Mucosa of descending colon (tissue), 3 donors: ENCODE measurements at places on chromosomes 3 and 15. TPM values are rescaled to one million over a fixed set of nuclear protein-coding genes. Genes with fewer than 3 reads are reported as not detected.

DNA sequence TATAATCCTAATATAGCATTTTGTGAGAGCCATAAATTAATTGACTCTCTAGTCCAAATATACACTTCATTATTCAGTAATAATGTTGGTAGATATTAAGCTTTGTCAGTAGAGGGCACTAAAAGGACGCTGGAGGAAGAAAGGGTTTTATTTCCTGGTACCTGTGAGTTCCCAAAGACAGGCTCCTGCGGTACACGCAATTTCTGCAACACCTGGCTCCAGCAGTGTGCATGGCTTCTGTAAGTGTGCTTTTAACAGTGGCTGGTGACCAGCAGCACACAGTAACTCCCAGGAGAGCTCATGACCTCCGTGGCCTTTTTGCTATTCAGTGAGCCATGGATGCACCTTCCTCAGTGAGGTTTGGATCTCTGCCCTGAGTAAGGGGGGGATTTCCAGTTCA, 338.3 kb upstream of the ZNF385D start:
- peak; percentile 13 for DNase-seq

DNA sequence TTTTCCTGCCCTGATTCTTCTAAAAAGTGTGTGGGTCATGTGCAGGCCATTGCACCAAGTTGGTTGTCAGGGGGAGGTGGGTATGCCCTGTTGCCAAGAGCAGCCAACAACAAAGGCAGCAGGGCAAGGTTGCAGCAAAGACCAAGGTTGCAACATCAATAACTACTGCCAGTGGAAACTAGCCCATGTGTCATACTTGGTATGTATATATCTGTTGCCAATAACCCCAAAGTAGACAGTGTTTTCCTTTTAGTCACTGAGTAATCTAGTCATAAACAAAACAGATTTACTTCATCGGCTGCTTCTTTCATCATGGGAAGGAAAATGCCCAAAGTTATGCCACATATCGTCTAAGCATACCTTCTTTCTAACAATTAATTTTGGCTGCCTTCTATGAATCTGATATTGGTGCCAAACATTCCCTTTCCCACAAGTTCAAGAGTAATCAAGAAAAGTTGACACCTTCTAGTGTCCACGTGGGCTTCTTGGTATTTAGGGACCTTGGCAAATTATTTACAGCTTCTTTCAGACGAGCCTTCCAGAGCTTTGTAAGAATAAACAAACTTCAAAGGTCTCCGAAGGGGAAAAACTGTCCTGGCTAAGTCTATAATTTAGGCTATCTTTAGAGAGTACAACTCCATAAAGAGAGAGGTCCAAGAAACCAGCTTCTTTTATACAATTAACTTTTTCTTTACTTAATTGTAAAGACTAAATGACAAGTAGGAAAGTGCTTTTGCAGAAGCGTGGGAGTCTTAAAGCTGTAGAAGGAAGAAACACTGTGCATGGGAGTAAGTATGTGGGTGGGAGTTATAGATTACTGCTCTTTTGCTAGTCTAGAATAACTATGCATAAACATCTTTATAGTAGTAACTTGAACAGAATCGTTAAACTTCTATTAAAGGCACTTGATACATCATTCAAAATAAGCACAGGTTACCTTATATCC, 10.0 kb upstream of the MBNL1 start:
- DNase-seq: no peak

DNA sequence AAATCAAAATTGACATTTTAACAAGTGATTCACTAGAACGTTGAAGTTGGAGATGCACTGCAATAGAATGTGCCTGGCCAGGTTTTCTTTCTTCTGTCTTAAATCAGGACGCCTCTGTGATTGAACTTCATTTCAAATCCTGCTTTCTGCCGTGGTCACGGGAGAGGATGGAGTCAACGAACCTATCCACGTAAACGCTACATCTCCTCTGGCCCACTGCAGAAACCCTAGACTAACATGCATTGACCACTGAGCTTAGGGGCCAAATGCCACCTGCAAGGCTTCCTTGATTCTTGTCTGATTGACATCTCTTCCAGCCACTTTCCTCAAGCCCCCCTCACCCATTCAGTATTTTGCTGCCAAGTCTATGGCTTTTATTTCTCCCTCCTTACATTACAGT, 6.3 kb upstream of the MECOM start:
- no peak for DNase-seq

- DNase-seq: no peak
Measured at GRCh38 chr3:11619946-11620652, 23.6 kb downstream of the VGLL4 start.

Gene MUC4
- total RNA-seq: 415 TPM

GRCh38 chr3:67290438-67290837, 292.3 kb downstream of the KBTBD8 start:
- DNase-seq: peak; percentile 4

- no peak for DNase-seq
Measured at GRCh38 chr3:76107935-76108570, 322.7 kb upstream of the ZNF717 start.

GRCh38 chr15:52804526-52805081, 14.5 kb upstream of the ONECUT1 start:
- DNase-seq: no peak

Gene ZNF662
- 13.6 TPM for total RNA-seq

Gene ADAMTSL3
- 52.1 TPM for total RNA-seq

Gene LMAN1L
- 0.55 TPM for total RNA-seq

Gene TRIM71
- total RNA-seq: not detected

Gene MUSTN1
- 1.9 TPM for total RNA-seq

DNA sequence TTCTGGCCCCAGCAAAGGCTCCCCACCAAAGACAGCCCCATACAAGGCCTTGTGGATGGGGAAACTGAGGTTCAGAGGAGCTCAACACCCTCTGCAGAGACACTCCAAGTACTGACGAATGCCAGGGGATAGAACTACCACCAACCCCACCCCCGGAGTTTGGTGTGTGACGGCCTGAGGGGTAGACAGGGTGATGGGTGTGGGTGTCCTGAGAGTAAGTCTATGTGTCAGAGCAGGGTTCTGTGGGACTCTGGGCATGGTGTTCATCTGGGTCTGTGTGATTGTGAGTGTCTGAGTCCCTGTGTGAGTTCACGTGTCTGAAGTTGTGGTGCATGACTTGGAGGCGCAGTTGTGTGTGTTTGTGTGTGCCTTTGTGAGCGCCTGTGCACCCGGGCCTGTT, 7.4 kb downstream of the PTH1R start:
- no peak for DNase-seq

- DNase-seq: no peak
Measured at GRCh38 chr15:29570121-29570947, 251.9 kb downstream of the TJP1 start.

DNA sequence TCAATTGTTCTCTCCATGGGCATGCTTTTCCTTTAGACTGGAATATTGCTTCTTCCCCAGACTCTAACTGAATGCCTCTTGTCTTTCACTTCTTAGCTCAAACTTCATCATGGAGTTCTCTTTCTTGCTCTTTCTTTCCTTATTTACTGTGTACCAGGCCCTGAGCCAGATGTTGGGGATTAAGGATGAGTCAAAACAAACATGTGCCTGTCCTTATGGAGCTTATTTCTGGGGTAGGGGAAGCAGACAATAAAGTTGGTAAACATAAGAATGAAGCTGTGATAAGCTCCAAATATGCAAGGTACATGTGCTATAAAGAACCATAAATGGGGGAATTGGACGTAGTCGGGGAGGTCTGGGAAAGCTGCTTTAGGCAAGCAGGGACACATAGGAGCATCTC, 145.8 kb downstream of the ALDH1A2 start:
- DNase-seq: no peak

Gene DCUN1D1
- total RNA-seq: 62.0 TPM

- DNase-seq: no peak
Measured at GRCh38 chr15:66241087-66241907, 12.3 kb downstream of the MEGF11 start.

Gene KIAA1143
- 18.8 TPM for total RNA-seq

DNA sequence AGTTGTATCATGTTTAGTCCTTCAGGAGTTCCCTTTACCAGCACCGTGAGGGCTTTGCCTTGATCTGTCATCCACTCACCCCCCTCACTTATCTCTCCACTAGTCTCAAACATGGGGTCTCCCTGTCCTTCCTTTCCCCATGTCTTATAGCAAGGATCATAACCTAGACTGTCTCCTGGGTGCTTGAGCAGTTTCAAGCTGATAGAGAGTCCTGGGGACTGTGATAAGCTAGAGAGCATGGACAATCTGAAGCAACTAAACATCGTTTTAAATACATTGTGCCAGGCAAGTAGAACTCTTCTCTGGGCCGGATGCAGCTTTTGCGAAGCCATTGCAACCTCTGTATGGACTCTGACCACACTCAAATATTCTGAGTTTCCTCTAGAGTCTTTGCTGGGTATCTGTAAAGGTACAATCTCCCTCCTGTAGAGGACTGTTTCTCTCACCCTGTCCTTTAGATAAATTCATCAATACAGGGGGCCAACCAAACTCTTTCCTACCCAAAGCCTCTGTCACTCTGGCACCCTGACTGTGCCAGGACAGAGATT, 684.6 kb upstream of the NR2F2 start:
- DNase-seq: no peak

DNA sequence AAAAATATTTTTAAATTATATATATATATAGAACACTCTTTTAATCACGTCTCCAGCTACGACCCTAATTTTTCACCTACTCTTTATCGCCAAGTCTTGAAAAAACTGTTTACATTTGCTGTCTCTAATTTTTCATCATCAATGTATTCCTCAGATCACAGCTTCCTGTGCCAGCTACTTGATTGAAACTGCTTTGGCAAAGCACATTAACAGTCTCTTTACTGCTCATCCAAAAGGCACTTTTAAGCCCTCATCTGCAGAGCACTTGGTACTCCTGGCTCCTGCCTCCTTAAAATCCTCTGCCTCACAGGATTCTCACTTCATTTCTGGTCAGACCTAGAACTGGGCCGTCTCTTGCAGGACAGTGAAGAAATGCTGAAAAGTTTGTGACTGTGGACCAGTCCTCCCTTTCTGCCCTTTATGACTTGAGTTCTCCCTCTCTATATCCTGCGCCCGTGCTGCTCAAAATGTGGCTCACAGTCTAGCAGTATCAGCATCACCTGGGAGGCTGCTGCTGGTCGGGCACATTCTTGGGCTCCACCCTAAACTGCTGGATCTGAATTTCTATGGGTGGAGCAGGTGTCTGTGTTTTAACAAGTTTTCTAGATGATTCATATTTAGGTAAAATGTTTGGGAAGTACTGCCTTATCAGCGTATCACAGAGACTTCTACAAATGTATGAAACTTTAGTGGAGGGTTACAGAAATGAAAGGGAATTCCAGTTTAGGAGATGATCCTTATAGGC, 196.8 kb downstream of the ADAMTSL3 start:
- DNase-seq: no peak

Gene LRRC34
- 1.6 TPM for total RNA-seq

Gene CKMT1A
- 87.0 TPM for total RNA-seq

DNA sequence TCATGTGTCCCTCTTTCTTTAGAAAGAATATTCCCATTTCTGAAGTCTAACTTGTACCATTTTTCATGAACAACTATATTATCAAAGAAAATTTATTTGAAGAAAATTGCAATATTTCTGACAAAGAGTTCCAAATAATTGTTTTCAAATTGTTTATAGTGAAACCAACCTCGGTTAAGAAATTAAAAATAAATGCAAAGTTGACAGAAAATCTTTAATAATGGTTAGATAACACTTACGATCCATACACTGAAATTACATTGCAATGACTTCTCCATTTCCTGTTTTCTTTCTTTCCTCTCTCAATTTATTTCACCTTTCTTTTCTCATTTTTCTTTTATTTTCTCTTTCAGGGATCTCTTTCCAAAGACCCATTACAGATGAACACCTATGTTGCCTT, 125.1 kb downstream of the STAC start:
- DNase-seq: no peak

DNA sequence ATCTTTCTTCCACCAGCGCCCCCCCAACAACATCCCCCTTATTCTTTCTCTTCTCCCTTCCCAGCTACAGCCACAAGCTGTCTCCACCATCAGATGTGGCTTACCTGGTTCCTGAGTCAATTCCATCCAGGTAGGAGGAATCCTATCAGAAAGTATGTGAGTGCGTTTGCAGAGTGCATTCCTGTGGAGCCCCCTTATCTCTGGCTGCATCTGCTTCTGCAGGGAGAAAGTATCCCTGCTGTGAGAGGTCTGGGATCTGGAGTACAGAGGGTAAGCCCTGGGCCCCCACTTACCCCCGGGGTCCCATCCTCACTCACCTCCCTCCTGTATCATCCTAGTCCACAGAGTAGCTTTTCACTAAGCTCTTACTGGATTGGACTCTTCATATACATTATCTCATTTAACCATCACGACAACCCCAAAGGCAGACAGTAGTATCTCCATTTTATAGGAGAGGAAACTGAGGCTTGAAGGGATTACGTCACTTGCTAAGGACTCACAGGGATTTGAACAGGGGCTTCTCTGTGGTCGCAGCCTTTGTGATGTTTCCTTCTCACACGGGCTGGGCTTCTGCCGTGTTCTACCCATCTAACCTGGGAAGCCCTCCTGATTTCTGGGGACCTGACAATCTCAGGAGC, 22.2 kb upstream of the MAGEF1 start:
- DNase-seq: no peak

GRCh38 chr3:114902691-114903101, 244.4 kb downstream of the ZBTB20 start:
- DNase-seq: no peak

Gene MST1R
- total RNA-seq: 124 TPM

GRCh38 chr15:81050805-81051204, 50.1 kb downstream of the TLNRD1 start:
- no peak for DNase-seq

DNA sequence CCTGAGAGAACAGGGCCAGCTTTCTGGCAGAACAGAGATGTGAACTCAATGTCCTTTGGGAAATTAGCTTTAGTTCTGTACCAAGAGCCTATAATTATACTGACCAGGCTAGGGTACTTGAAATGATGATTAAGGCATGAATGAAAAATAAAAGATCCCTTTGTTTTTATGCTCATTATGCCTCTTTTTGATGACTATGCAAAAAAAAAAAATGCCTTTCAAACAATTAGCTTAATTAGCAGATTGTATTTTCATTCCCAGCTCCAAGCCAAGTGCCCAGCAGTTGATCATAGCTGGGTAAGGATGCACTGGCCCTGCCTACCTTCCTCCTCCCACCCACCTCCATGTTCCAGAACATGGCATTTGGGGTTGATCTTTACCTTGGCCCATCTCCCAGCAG, 56.8 kb downstream of the LYZL4 start:
- no peak for DNase-seq

DNA sequence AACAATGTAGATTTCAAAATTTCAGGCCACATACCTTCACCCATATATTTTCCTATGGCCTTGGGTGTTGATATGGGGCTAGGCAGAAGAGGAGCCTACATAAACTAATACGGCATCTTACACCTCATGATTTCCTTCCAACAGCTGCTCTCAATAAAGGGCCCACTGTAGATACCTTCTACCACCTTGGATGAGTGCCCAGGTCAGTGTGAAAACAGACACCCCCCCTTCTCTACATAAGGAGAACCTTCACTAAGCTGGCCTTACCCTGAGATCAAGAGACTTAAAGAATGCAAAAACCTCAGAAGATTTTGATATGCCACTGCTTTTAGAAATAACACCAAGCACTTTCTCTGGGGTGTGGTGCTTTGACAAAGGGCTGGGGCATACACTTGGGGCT, 42.7 kb downstream of the SH3BP5 start:
- DNase-seq: no peak

- DNase-seq: peak; percentile 87
Measured at GRCh38 chr3:177358091-177358976, 161.1 kb upstream of the TBL1XR1 start.
